ENCODE measurements at places on chromosomes 1 and 21. TPM values are rescaled to one million over a fixed set of nuclear protein-coding genes. Genes with fewer than 3 reads are reported as not detected.

Gene DNALI1
- 3.9 TPM for total RNA-seq

Gene PTCH2
- total RNA-seq: 0.33 TPM

Gene HS2ST1
- 34.8 TPM for total RNA-seq

Gene LCE6A
- not detected for total RNA-seq

Gene DNASE2B
- not detected for total RNA-seq

Gene LCE3D
- not detected for total RNA-seq

Gene TNFRSF14
- total RNA-seq: 19.3 TPM

Gene AMY1A
- not detected for total RNA-seq

Gene DVL1
- total RNA-seq: 85.9 TPM

Data from smooth muscle cell of the pulmonary artery (primary cell).